ENCODE measurements at places on chromosomes 7 and 10. TPM values are rescaled to one million over a fixed set of nuclear protein-coding genes. Genes with fewer than 3 reads are reported as not detected.

DNA sequence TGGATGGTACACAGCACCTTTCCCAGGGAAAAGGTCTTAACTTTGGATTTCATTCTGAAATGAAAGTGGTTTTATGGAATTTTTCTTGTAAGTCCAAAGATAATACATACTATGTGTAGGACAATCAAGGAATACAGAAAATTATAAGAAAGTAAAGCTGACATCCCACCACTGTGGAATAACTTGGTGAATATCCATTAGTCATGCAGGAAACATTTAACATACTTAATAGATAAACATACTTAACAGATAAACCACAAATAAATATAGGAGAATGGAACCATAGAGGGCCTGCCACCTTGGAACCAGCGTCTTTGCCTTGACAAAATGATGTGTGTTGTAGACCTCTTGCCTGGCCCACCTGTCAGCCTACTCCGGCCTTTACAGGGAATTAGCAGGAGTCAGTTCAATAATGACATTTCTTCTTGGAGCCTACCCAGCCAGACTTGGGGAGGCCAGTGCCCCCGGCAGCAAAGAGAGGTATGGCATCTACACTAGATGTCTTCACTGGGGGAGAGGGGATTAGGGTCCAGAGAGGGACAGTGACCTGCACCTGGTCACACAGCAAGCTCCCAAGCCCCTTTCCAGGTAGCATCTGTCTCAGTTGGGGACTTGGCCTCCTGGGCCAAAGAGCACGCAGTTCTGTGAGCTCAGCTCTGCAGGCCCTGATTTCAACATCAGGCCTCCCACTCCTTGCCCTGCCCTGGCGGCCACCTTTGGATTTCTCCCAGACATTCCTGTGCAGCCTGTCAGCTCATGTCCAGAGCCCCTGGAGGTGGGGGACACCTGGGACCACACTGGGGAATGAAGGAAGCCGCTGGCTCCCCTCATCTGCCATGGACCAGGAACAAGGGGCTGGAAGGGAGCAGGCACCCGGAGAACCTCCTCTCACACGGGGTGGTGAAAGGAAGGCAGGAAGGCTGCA, 112.6 kb upstream of the PPIF start:
- no peak for DNase-seq

- DNase-seq = no peak
Observed at GRCh38 chr7:128170461-128170860, 70.6 kb upstream of the LEP start.

DNA sequence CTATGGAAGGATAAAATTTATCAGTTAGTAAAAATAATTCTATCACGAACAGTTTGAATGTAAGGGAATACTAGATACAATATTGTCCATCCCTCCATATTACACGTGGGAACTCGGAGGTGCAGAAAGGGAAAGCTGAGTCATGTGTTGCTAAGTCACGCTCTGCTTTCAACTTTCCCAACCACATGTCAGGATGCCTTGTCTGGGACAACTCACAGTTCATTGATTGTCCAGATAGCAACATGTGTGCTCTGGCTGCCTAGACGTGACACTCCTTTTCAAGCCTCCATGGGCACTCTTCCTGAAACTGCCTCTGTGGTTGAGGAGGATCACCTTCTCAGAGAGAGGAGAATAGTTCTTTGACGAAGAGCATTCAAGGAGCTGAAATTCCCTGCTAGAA, 808.1 kb downstream of the GRID1 start:
- DNase-seq = no peak

GRCh38 chr7:142603870-142604448, 145.3 kb upstream of the PRSS1 start:
- DNase-seq = peak; percentile 52

DNA sequence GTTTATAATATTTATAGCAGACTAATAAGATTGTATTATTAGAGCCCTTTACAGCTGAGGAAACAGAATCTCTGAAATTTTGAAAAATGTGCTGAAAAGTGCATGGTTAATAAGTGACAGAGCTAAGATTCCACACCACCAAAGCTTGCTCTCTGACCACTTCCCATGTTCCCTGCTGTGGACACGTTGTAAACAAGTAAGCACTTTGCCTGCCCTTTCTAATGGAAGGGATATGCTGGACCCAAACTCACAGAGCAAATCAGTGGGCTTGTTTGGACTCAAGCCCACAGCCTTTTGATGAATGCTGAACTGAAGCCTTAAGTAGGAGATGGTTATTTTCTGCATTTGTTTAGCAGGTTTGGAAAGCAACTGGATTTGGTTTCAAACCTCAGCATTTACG, 214.0 kb upstream of the TMEM72 start:
- DNase-seq = no peak

- DNase-seq = no peak
Observed at GRCh38 chr7:151489498-151489897, 30.2 kb downstream of the RHEB start.

GRCh38 chr7:48381571-48381970, 210.3 kb downstream of the ABCA13 start:
- DNase-seq = no peak

DNA sequence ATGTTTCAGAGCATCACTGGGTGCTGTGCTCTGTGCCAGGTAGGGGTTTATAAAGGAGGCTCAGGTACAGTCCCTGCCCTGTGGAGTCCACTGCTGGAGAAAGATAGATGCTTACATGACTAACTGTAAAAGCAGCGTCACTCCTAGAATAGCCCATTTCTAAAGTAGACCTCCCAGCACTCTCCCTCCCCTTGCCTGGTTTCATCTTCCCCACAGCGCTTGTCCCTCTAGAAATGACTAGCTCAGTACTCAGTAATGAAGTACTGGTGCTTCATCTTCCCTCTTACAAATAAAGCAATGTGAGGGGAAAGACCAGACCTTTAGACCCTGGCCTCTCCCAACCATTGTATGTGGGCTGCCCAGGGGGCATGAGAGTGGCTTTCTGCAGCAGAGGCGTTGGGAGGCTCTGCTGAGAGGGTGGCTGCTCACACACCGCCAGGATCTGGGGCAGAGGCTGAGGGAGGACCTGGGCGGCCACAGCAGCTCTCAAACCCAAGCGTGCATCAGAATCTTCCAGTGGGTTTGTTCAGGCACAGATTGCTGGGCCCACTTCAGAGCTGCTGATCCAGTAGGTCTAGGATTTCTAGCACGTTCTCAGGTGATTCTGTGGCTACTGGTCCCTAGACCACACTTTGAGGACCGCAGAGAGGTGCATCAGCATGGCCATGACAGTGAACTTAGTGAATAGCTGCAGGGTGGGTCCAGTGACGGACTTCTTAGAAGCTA, 110.3 kb upstream of the ANLN start:
- no peak for DNase-seq

GRCh38 chr7:27146491-27147198, 929 bp downstream of the HOXA6 start:
- DNase-seq = no peak

DNA sequence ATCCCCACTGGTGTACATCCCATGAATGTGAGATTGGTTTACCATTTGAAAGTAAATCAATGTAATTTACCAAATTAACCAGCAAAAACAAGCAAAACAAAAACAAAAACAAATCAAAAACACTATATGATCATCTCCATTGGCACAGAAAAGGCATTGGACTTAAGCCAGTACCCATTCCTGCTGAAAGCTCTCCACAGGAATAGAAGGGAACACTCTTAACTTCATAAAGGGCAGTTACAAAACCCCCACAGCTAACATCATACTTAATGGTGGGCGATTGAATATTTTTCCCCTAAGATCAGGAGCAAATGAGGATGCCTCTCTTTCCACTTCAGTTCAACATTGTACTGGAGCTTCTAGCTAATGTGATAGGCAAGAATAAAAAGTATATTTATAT, 34.1 kb downstream of the PRKG1 start:
- DNase-seq = no peak

DNA sequence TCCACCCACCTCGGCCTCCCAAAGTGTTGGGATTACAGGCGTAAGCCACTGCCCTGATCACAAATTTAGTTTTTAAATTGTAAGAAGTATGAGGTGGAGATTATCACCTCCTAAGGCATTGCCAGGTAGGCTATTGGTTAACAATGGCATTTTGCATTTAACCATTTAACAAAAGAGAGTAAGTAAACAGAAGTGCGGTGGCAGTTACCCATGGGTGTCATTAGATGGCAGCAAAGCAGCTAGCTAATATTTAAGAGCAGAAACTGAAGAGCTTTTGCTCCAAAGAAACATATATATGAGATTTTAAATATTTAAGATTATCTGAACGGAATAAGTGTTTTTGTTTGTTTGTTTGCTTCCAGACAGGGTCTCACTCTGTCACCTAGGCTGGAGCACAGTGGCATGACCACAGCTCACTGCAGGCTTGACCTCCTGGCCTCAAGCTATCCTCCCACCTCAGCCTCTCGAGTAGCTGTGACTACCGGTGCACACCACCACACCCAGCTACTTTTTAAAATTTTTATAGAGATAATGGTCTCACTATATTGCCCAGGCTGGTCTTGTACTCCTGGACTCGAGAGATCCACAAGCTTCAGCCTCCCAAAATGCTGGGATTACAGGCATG, 325.5 kb upstream of the C7orf33 start:
- DNase-seq = no peak

- DNase-seq = no peak
Observed at GRCh38 chr7:824664-825063, 7.6 kb upstream of the SUN1 start.

DNA sequence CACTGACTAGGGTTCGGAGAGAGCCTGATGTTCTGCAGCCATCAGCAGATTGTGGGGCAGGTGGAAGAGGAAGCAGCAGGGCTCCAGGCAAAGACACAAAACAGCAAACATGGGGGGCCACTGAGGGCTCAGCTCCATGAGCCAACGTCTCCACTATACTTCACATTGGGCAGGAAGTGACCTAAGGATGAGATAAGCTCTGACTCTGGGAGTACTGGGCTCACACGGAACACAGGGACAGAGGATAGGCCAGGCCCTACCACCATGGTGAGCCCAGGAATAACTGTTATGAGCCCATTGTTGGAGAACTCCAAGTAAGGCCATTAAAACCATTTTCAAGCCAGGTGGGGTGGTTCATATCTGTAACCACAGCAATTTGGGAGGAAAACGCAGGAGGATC, 14.9 kb upstream of the MRPS24 start:
- no peak for DNase-seq

The PDK4 gene
- total RNA-seq = not detected

The SPDYE1 gene
- not detected for total RNA-seq

The DOCK1 gene
- total RNA-seq = 62.9 TPM

The ATOH7 gene
- 0.20 TPM for total RNA-seq

The MOGAT3 gene
- not detected for total RNA-seq

The RNF133 gene
- not detected for total RNA-seq
